ENCODE measurements at places on chromosomes 7 and 10.

GRCh38 chr10:32259551-32259950 is 87.4 kb downstream of the EPC1 start:
- no peak for DNase-seq

GRCh38 chr10:11017570-11018431 is at the start of gene CELF2:
Gene CELF2 (plus strand): TSS chr10:11017872. CDS start chr10:11018090, 218 bp downstream.
- DNase-seq = peak; percentile 24

- no peak for DNase-seq
Measured at GRCh38 chr10:86193841-86194240, 172.8 kb downstream of the GRID1 start.

DNA sequence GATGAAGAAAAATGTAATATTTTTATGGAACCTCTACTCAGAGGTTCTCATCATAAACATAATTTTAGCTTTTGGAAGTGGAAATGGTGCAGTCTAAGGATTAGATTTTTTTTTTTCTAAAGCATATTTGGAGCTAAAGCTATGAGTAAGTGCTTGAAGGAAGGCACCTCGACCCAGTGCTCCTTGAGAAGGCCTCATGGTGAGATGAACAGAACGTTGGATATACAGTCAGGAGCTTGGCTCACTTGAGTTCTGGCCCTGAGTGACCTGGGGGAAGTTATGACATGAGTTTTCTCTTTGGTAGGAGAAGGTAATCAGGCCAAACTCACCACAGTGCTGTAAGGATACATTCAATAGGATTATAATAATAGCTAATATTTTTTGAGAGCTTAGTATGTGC is 163.3 kb downstream of the JCAD start:
- DNase-seq = no peak

DNA sequence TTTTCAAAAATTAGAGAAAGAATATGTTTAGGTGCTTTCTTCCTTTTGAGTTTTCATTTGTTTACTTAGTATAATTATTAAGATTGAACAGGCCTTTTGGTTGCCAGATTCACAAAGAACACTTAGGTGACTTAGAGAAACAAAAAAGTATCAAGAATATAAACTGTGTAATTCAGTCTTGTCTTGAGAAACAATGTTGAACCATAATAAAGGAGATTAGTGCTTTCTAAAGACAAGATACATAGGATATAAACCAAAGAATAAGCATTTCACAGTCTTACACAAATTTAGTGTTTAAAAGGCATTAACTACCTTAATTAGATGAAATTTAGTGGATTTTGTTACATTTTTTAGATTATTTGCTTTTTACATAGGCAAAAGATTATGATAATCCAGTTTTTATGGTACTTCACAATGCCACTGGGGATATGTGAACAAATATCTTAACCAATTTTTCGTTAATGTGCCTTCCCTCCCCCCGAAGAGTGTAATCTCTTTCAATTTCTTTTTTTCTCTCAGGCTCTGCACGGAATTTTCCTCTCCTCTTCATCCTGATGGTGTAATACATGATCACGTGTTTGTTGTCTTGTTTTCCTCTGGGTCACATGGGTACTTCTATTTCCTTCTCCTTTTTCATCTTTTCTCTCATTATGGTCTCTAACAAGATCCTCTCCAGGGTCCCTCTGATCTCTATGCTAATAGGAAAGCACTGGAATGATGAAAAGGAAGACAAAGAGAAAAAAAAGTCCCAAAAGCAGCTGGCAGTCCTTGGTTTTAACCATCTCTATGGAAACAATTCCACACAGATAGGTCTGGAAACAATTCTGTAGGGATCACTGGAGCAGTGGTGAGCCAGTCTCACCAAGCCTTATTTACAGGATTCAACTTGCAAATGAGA is 3.7 kb upstream of the HNRNPH3 start:
- no peak for DNase-seq

DNA sequence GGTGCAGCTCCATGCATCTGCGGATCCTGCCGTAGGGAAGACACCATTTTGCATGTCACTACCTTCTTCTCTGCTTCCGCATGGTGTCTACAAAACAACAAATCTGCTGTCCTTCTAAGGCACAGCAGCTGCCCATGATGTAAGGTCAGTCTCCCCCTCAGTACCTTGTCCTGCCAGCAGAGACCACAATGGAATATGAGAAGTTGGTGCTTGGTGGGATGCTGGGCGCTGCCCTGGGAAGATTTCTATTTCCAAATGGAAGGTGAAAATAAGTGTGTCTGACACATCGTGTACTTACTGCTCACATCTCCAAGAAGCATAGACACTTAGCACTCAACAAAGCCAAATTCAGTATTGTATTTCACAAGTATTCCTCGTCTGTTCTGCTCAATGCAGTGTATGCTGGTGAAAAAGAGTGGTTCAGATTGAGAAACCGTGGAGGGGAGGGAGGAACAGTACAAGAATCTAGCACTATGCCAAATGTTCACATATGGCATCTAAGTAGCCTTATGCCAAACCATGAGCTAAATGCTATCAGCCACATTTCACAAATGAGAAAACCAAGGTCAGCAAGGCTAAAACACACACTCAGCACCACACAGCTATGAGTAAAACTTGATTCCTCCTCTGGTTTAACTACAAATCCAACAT is 95.0 kb downstream of the GRB10 start:
- DNase-seq = no peak

DNA sequence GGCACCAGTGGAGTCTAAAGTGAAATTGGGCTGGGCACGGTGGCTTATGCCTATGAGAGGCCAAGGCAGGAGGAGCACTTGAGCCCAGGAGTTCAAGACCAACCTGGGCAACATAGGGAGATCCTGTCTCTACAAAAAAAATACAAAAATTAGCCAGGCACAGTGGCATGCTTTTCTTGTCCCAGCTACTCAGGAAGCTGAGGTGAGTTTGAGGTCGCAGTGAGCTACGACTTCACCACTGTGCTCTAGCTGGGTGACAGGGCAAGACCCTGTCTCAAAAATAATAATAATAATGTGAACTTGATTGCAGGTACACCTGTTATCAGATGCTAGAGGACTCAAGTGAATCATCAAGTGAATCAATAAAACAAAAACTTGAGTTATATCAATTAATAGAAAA is 108.0 kb downstream of the BTAF1 start:
- no peak for DNase-seq

DNA sequence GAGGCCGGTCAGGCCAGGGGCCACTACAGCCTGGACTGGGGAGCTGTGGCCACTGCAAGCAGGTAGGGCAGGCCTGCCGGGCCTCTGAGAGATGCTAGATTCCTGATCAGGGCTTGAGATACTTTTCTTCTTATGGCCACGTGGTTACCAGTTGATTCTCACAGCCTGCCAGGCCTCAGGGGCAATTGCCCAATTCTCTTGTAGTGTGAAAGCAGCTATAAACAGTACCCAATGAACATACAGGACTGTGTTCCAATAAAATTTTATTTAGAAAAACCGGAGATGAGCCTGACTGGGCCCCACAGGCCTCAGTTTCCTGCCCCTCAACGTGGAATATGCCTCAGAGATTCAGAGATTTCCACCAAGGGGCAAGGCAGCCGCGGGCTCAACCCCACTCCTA is 475.2 kb downstream of the TCERG1L start:
- DNase-seq = no peak

DNA sequence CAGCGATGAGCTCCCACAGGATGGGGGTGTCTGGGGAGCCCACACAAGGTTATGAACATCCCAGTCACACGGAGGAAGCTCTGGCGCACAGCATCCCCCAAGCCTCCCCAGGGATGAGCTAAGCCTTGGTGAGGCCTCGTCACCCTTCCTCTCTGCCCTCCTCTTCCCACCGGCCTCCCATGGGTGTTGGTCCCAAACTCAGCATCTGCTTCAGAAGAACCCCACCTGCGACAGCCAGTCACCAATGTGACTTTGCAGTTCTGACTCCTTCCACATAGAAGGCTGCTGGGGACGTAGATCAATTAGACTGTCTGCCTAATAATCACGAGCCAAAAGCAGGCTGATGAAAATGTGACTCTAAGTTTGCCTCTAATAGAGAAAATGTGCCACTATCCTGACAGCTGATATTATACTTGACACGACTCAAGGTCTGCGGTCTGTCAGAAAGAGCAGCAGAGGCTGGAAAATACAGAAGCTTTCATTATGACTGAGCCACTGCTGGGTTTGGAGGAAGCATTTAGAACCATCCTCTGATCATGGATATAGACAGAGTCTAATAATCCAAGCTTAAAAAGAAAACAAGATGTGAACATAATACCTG is 116.0 kb upstream of the PFKP start:
- DNase-seq = no peak

- no peak for DNase-seq
Measured at GRCh38 chr10:49631975-49632374, 18.1 kb downstream of the CHAT start.

- DNase-seq = no peak
Measured at GRCh38 chr7:129951226-129952085, 1.3 kb downstream of the UBE2H start.

DNA sequence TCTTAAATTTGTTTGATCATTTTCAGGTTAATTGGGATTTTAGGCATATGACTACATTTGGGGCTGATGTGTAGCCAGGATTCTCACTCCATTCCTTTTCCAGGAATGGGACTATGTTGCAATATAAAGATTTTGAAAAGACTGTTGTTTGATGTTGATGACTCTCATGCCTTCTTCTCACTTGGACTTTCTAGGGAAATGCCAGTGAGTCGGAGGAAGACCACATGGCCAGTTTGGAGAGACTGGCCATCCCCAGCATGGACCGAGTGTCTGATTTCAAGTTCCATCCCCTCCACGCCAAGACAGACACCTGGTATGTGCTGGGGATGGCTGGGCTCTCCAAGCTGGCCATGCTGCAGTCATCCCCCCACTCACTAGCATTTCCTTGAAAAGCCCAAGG is 5.5 kb downstream of the IGFBP3 start:
- no peak for DNase-seq

- no peak for DNase-seq
Measured at GRCh38 chr10:102322914-102323313, 72.6 kb upstream of the NFKB2 start.

- DNase-seq = no peak
Measured at GRCh38 chr10:50526185-50526584, 97.6 kb downstream of the SGMS1 start.

DNA sequence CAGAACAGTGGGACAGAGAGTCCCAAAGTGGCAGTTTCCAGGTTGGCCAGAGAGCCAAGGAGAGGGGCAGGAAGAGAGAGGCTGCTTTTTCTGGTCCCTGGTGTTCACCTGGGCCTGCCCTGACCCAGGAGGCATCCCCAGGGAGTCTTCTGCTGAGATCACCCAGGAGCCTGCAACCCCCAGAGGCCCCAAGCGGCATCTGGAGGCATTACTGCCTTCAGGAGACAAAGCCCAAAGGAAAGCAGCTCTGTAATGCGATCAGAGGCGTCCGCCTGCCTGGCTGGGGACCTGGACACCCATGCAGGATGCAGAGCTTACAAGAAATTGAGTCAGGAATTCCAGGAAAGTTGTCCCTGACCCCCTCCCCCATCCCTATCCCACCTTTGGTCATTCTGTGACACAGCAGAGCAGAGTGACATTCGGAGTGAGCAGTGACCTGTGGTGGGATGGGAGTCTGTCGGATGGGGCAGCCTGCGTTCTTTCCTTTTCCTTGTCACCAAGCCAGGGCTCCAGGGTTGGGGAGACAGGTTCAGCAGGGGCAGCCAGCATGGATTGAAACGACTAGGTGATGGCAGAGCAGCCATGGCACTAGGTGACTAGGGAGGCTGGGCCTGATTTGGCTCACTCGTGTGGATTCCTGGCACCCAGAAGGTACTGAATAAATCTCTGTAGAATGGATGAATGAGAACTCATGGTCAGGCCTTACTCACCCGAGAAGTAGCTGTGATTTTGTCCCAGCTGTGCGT is 10.4 kb downstream of the UNC5B start:
- no peak for DNase-seq

GRCh38 chr7:107613948-107614347 is 33.9 kb downstream of the BCAP29 start:
- DNase-seq = no peak

GRCh38 chr10:113053881-113054280 is 103.8 kb downstream of the TCF7L2 start:
- no peak for DNase-seq

DNA sequence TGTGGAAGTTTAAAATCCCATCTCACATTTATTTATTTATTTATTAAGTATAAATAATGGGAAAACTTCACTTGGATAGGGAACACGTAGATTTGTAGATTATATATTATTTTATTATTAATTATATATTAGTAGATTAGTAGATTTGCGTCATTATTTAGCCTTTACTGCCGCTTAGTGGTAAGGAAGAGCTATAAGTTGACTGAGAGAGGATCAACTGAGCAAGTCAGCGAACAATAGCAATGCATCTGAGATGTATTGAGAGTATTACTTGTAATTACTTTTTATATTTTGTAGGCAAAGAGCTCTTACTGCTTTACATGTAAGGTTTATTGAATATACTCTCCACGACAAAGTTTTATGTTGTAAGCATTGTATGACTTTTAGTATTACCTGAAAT is 244.5 kb upstream of the ANKRD30A start:
- DNase-seq = no peak

GRCh38 chr10:9824631-9825071 is 1193.0 kb upstream of the CELF2 start:
- DNase-seq = no peak

DNA sequence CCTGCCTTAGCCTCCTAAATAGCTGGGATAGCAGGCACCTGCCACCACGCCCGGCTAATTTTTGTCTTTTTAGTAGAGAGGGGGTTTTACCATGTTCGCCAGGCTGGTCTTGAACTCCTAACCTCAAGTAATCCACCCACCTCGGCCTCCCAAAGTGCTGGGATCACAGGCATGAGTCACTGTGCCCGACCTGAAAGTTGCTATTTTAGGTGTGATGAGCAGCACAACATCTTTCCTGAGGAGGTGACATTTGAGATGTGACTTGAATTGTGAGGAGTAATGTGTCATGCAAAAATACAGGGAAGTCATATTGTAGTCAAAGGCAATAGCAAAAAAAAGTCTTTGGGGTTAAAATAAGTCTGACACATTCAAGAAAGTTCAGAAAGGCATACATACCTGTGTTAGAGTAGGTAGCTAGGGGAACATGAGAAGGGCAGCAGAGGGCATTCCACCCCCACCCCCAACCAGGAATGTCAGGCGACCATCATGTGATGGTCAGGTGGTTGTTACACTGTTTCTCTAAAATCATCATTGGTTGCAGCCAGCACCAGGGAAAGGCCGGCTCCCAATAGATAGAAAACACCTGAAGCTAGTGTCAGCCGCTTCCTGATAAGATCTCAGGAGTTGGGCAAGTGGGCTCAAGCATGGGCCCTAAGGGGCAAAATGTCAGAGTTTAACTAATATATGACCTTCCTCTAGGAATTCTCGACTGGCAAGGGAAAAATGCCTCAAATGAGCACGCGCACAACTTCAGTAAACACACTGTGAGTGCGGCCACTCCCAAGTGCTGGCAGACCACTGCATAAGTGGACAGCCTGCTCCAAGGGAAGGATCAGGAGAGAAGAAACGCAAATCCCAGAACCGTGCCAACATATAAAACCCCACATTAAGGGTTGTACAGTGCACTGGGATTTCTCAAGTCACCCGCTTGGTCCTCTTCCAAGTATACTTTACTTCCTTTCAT is at the start of gene TACC2:
TACC2 (plus strand) TSS at position 803 of the 964 bp plus-strand sequence. CDS start 32,819 bp downstream, outside the sequence.
- DNase-seq = no peak

DNA sequence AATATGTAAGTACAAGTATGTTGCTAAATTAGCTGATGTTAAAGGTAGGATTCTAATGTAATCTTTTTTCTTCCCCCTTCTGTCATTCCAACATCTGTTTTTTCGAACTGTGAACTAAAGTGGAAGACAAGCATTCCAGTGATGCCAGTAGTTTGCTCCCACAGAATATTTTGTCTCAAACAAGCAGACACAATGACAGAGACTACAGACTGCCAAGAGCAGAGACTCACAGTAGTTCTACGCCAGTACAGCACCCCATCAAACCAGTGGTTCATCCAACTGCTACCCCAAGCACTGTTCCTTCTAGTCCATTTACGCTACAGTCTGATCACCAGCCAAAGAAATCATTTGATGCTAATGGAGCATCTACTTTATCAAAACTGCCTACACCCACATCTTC is 62.7 kb downstream of the WAC start:
- no peak for DNase-seq

Measured in stimulated activated CD4-positive, alpha-beta T cell treated with anti-CD3 and anti-CD28 coated beads, Interleukin-1b, Interleukin-23, amount 100 ng/mL, for 1 hour (primary cell).